ENCODE measurements at places on chromosomes 3 and 15.

DNA sequence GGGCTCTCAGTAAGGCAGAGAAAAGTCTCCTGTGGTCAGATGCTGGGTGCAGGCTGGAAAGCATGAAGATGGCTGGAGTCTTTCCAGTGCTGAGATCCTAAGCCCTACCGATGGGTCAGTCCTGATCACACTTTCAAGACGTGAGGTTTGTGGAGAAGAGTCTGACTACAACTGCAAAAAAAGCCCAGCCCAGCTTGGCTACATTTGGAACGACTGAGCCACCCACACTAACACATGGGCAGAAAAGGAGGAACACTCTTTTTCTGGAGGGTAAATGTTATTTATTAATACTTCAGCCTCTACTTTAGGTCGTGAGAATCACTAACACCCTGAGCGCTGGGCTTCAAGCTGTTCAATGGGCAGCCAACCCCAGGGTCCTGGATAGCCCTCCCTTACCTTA lies 22.0 kb upstream of the C3orf22 start:
- DNase-seq = no peak

DNA sequence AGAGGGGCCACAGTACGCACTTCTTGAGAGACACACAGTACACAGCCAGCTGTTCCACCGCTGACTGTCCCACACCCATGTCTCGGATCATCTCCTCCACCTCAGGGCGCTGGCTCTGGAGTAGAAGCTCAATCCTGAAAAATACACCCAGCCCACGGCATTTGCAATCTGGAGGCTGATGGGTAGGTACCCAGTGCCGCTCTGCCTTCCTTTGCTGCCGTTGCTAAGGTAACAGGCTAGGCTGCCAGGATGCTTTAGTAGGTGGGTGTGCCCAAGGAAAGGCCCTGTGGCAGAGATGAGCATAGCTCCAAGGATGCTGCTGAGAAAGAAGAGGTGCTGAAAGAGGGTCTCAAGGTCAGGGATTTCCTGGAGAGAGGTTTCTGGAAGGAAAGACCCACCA lies 14.6 kb downstream of the TRAIP start:
- DNase-seq = no peak

DNA sequence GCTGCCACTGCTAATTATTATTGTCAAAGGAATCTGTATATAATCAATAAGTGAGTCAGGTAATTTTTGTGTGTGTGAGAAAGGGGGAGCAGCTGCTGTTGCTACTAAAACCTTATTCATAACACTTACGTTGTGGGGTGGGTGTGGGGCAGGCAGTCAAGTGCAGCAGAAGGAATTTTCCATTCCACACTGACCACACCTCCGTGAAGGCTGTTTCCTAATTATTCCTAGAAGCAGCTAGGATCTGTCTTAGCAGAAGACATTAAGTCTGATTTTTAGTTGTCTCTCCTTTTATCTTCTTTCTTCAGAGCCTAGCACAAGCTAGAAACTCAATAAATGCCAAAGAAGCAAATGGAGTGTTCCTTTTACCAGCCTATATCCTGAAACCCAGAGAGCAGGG lies 4.0 kb upstream of the U2SURP start:
- DNase-seq = no peak

- no peak for DNase-seq
Observed at GRCh38 chr3:134927599-134927998, 132.5 kb downstream of the EPHB1 start.

- DNase-seq = no peak
Observed at GRCh38 chr15:101346928-101347327, 51.9 kb upstream of the SNRPA1 start.

DNA sequence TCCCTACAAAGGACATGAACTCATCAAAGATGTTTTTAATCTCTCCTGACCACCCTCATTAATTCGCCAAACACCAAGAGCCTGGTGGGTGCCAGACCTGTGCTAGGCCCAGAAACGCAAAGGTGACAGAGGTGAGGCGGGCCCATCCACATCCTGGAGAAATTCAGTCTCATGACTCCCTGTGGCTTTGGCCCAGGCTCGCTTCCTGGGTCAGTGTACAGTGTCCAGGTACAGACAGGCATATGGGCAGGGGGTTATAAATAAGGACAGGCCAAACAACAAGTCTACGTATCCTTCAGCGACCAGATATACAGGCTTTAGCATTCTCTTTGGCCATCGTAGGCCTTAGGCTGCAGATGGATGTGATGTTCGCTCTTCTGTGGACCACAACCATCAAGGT lies 945 bp upstream of the PLA2G4F start:
- DNase-seq = no peak

GRCh38 chr3:135581806-135582205 lies 383.7 kb upstream of the PPP2R3A start:
- DNase-seq = no peak

DNA sequence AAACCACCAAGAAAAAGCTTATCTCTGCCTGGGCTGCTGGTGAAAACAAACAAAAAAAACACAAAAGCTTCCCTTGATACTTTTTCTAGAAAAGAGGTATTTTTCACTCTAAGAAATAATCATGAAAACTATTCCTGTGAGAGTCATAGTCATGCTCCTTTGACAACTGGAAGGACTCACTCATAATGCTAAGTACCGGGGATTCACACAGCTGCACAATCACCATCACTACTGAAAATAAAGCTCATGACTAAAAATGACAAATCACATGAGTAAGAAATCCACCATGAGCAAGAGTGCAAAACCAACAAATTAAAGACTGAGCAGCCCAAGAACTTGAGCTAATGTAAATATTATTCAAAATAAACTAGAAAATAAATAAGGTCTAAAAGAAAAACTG lies 10.6 kb upstream of the POU1F1 start:
- DNase-seq = no peak

DNA sequence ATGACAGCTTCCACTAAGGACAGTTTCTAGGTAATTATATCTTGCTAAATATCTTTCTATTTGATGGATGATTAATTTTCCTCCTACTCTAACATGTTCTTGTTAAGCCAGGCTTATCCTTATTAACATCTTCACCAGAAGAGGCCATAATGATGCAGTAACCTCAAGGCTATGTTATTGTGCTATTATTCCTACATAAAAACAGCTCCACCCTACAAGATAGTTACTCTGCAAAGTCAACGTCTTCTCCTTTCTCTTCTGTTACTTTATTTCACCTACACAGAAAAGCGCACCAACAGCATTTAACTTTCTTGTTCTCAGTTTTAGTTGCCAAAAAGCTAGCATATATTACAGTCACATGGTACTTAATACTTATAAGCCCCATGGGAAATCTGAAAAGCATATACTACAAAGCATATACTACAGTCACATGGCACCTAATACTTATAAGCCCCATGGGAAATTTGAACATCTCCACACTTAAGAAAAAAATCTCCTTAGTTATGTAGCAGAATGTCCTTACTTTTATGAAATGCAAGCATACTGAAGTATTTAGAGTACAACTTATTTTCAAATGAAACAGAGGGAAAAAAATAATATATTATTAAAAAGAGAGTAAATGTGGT lies 13.4 kb downstream of the ADAM10 start:
- DNase-seq = no peak

- no peak for DNase-seq
Observed at GRCh38 chr3:119314821-119315220, 20.6 kb downstream of the ARHGAP31 start.

GRCh38 chr3:38046821-38047220 lies 7.8 kb downstream of the DLEC1 start:
- no peak for DNase-seq

DNA sequence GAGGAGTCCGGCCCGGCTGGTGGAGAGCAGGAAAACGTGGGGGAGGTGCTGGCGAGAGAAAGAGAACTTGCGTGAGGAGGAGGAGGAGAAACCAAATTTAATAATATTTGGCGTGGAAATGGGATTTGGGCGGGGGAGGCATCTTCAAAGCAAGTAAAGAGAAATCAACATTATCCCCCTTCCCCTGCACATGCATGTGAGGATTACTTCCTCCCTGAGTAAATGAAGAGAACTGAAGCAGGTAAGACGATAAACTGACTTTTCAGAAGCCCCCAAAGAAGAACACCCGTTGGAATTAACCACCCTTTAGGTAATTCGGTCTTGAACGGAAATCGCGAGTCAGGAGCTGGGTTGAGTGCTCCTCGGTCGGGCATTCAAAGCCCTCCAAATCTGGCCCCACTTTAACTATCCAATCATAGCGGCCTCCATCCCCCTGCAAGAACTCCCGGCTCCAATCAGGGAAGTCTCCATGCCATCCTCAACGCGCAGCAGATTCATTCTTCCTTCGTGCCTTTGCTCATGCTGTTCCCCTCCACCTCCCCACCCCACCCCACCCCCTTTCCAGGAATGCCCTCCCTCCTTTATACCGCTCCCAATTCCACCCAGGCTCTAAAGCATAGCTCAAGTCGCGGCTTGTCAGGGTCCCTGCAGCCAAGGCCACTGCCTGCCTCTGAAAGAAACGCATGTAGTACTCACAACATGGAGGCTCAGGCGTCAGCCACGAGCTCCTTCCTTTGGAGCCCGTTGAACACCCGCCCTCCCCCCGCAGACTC lies 545 bp upstream of the RFX7 start:
- DNase-seq = peak; percentile 75

- peak; percentile 7 for DNase-seq
Observed at GRCh38 chr15:30650012-30650929, 24.3 kb downstream of the ARHGAP11B start.

GRCh38 chr3:186823386-186823785 lies 17.1 kb upstream of the RFC4 start:
- DNase-seq = no peak

- no peak for DNase-seq
Observed at GRCh38 chr3:75171630-75172230, 492.4 kb upstream of the FRG2C start.

GRCh38 chr3:47273564-47273963 lies 9.0 kb downstream of the KIF9 start:
- no peak for DNase-seq

GRCh38 chr15:75023872-75024636 lies 664 bp downstream of the PPCDC start:
- DNase-seq = no peak

GRCh38 chr3:1374471-1374870 lies 281.6 kb downstream of the CNTN6 start:
- no peak for DNase-seq

DNA sequence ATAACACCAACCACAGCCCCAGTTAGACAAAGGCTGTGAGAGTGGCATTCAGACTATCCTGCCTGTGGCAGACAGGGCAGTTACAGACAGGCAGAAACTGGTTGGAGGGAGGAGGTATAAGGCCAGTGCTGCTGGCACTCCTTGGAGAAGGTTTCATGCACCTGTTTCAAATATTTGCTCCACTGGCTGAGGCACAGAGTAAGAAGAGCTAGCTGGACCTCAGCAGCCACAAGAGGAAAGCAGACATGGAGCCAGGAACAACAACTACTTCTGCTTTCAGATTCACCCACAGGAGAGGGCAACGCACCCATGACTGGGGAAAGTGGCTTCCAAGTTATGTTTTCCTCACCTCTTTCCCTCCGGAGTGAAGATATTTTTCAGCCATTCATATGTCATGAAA lies 11.5 kb upstream of the PRKAR2A start:
- no peak for DNase-seq

GRCh38 chr3:108006077-108006771 lies 84.6 kb downstream of the CD47 start:
- DNase-seq = no peak

DNA sequence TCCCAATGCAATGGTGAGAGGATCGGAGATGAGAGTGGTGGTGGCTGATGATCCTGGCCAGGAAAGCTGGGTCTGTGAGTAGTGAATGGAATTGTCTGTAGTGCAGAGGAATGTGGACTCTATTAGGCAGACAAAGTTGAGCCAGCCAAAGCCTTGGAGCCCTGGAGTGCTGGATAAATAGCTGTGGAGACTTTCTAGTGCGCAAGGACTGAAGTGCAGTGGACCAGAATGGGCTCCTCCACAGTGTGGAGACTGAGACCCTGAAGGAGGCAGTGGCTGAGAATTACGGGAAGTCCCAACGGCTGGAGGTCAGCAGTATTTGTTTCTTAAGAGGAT lies 874 bp downstream of the ZNF662 start:
- DNase-seq = no peak

DNA sequence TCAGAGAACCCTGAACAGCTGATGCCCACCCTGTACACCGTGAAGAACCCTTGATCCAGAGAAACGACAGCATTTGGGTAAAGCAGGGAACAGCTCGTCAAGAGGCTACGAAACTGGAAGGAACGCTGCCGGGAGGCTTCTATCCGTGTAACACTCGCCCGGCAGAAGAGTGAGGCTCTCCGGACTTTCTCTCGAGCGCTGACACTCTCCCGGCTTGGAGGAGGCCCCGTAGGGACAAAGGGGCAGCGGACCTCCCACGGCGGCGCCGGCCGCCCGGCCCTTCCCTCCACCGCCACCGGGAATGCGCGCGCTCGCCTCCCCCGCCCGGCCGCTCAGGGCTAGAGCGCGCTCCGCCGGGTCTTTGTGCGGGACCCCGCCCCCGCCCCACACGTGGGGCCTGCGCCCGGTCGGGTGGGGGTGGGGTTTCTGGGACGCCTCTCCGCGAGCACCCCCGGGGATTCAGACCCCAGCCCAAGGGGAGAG lies 1.7 kb downstream of the HYAL2 start:
- DNase-seq = no peak

- no peak for DNase-seq
Observed at GRCh38 chr3:66092175-66092995, 53.7 kb upstream of the MAGI1 start.

DNA sequence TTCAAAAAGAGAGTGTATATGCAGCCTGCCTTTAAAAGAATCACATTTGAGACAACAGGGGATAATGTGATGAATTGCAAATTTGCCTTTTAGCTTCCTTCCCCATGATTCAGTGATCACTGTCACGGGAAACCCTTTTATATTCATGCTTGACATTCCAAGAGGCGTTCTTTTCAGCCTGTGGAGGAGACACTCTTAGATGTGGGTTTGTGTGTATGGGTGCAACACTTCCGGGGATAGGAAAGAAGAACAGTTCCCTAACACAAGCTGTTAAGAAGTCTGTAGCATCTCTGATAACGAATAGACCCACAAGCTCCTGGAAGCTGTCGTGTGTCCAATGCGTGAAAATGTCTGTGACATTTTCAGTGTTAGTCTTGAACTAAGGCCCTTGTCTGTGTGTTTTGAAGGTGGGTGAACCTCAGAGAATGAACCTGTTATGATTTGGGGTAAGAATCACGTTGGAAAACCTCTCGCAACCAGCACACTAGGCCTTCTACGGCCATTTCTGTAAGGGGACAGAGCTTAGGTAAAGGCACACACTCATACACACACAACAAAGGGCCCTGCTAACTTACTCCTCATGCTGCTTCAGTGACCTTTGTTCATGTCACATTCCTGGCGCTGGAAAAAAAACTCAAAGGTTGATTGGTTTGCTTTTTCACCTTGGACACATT lies 229.2 kb upstream of the ST8SIA2 start:
- no peak for DNase-seq

GRCh38 chr3:77096145-77096544 lies 56.2 kb downstream of the ROBO2 start:
- no peak for DNase-seq
